Stimulated activated CD4-positive, alpha-beta T cell treated with anti-CD3 and anti-CD28 coated beads, Interleukin-15, amount 100 ng/mL, for 1 hour (primary cell): ENCODE measurements at places on chromosomes 2 and 18.

- DNase-seq = no peak
Measured at GRCh38 chr2:11899264-11899818, 152.9 kb downstream of the LPIN1 start.

DNA sequence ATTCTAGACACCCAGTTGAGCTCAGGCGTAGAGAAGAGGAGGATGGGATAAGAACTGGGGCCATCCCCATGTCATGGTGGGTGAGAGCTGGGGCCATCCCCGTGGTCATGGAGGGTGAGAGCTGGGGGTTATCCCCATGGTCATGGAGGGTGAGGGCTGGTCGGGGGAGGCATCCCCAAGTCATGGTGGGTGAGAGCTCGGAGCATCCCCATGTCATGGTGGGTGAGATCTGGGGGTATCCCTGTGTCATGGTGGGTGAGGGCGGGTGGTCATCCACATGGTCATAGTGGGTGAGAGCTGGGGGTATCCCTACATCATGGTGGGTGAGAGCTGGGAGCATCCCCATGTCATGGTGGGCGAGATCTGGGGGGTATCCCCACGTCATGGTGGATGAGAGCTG, 52.5 kb downstream of the IL1RL2 start:
- DNase-seq = no peak

- no peak for DNase-seq
Measured at GRCh38 chr2:154470376-154470775, 228.1 kb upstream of the KCNJ3 start.

GRCh38 chr2:133054297-133054696, 384.3 kb upstream of the LYPD1 start:
- DNase-seq = no peak

GRCh38 chr18:51235009-51235789, 37.7 kb upstream of the MEX3C start:
- peak; percentile 2 for DNase-seq

DNA sequence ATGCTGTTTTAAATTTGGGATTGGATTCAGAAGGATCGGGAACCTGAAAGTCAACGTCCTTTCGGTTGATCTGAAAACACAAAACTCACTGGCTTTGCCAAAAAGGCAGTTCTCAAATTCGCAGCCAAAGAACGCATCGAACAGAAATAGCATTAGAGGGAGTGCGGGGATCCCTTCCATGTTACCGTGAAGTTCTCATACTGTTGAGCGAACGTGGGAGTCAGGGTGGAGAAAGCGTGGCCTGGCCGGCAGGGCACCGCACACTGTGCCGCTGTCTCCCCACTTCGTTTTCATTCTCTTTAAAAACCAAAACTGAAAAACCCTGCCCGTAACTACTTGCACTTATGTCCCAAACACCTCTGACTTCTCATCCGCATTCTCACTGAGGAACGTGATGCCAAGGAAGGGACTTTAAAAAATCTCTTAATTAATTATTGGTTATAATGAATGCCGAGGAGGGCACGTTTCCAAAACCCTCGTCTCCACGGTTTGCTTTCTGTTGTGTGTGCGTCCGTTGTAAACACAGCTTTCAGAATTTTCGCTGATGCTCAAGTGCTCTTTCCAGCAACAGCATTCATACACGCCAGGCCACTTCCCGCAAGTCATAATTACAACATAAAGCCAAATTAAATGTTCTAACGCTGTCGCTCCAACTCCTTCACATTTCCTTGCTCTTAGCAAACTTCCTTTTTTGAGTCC, 60.9 kb upstream of the TWIST2 start:
- no peak for DNase-seq

GRCh38 chr2:207150284-207150683, 15.5 kb downstream of the KLF7 start:
- DNase-seq = no peak

DNA sequence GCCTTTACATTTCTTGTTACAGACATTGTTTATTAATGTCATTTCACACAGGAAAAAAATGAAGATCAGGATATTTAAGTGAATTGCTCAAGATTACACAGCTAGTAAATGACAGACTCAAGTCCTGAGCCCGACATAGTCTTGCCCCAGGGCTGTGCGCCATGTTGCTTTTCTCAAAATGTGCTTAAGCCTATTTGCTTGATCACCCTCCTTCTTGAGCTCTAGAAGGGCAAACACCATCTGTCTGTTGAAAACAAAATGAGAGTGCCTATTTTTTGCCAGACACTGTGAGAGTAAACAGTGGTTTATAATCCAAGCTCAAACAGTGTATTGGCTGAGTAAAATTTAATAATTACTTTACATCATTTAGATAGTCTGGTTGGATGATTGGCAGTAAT, 34.8 kb upstream of the HNMT start:
- no peak for DNase-seq

DNA sequence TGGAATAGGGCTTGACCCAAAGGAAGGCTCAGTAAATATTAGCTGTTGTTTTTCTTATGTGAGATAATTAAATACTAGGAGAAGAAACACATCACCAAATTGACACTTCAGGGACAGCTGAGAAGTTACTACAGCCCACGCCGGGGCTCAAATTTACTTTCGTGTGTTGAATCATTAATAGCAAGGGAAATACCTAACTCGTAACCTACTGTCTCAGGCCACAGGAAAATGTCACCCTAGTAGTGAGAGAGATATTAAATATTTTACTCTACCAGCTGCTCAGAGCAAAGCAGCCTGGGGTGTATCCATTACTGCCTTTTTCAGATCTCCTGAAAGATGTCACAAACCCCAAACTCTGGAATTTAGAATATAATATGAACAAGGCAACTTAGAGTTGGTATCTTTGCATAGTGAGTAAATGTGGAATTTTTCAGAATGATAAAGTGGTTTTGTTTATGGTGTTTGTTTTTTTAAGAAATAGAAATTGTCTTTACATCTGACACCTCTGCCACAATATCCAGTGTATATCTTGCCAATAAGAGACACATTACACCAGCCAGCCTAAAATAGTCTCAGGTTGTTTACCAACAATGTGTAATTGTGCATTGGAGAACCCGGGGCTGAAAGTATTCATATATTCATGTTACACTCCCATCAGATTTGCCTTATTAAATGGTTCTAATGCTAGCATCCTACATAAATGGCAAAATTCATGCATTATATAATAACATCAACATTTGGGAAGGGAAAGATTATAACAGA, 48.4 kb downstream of the ATP8B1 start:
- no peak for DNase-seq

DNA sequence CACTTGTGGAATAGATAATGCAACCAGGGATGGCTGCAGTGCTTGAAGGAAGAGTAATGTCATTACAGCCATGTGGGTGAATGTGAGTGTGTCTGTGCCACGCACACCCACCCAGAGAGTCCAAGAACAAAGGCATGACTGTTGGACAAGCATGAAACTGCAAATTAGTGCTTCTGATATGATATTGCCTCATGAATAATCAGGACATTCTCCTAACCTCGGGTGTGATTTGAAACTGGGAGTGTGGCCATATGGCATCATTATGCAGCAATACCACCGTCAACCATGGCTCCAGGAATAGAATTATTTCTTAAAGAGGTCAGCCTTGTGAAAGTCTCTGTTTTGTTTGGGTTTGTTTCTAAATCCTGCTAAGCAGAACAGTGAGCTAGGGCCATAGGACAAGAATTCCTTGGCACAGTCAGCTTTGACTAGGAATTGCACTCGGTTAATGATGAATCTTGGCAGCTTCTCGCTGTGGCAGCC, 678.0 kb upstream of the RAB6C start:
- no peak for DNase-seq

- no peak for DNase-seq
Measured at GRCh38 chr2:71933467-71934319, 214.0 kb downstream of the CYP26B1 start.

- DNase-seq = no peak
Measured at GRCh38 chr2:198277181-198277580, 472.8 kb downstream of the PLCL1 start.

DNA sequence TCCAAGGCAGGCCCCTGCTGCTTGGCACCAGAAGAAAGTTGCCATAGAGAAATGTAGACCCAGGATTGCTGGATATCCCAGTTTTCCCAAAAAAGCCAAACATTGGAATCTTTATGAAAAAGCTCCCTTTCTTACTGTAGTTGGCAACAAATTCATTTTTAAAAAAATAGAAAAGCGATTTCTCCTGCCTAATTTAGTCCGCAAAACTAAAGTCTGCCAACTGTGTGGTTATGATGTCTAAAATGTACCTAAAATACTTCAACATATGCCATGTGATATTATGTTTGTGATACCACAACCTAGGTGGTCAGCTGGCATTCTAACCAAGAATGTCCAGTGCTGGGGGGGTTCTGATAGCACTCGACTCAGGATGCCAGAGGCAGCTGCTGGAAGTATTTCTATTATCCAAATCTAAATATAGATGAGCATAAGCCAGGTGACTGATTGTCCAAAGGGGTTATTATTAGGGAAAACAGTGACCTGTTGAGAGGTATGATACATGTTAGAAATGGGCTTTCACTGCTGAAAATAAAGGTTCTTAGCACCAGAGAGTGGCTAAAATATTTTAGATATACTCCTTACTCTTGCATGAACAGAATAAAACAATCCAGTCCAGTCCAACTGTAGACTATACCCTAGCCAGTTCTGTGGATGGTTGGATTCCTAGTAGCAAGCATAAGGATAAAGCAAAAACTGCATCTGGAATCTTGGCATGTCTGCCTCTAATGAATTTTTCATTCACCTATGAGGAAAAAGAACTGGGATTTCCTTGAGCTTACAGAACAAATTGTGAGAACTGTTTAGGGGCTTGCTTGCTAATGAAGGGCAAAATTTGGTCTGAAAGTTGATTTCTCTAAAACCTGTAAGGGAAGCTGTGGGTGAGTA, 101.7 kb downstream of the STK39 start:
- no peak for DNase-seq

DNA sequence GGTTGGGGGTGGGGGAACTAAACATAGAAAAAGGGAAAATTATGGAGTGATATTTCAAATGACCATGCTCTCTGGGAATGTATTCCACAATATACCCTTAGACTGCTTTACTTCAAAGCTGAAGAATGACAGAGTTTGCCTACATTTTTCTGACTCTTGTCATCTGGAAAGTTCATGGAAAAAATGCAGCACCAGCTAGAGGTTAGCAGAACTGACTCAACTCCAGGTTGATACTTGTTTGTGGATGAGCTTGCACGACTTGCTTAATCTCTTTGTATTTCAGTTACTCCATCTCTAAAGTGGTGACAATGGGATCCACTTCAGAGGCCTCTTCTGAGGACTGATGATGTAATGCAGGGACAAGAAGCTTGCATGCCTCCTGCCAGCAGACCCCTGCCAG, 824.0 kb upstream of the ID2 start:
- no peak for DNase-seq

- no peak for DNase-seq
Measured at GRCh38 chr2:192068966-192069365, 125.8 kb downstream of the TMEFF2 start.

GRCh38 chr18:63198098-63198760, 121.3 kb downstream of the BCL2 start:
- DNase-seq = no peak

GRCh38 chr2:121049131-121049530, 235.9 kb downstream of the TFCP2L1 start:
- no peak for DNase-seq

DNA sequence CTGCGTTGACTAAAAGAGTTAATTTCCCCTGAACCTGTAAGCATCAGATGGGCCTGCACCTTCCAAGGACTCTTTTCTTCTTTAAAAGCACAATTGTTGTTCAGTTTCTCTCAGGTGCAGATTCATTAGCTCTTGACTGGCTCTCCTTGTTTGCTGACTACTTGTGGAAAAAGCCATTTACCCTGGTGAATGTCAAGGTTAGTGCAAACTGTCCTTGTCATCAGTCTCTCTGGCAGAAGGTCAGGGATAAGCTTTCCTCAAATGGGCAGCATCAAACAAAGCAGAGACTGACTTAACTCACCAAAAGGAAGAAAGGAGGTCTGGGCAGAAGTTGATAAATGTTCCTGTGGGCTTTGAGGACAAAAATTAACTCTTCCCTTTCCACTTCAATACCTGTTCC, 922.7 kb downstream of the BCL11A start:
- DNase-seq = no peak

DNA sequence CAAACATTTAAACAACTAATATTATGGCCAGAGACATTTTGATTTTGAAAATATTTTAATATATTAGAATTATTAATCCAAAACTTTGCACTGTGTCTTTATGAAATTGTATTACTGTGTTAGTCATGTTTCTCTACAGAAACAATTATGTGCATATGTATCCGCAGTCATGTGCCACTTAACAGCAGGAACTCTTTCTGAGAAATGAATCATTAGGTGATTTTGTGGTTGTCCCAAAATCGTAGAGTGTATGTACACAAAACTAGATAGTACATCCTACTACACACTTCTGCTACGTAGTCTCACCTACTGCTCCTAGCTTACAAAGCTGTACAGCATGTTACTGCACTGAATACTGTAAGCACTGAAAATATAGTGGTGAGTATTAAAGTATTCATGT, 479.2 kb upstream of the DSEL start:
- no peak for DNase-seq

GRCh38 chr2:195055996-195056395, 601.0 kb upstream of the SLC39A10 start:
- no peak for DNase-seq

GRCh38 chr18:74265546-74266098, 26.1 kb downstream of the CYB5A start:
- DNase-seq = no peak

DNA sequence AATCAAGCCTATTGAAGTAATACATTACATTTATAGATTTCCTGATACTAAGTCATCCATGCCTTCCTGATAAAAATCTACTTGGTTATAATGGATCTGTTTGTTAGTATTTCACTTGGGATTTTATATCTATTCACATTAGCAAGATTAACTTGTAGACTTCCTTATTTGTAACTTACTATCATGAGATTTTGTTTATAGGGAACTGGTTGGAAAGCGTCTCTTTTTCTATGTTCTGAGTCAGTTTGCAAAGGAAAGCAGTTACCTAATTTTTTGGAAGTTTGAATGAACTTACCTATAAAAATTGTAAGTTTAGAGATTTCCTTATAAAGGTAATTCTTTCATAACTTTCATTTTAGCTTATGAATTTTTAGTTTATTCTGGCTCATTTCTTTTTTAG, 141.4 kb downstream of the SMAD7 start:
- no peak for DNase-seq

DNA sequence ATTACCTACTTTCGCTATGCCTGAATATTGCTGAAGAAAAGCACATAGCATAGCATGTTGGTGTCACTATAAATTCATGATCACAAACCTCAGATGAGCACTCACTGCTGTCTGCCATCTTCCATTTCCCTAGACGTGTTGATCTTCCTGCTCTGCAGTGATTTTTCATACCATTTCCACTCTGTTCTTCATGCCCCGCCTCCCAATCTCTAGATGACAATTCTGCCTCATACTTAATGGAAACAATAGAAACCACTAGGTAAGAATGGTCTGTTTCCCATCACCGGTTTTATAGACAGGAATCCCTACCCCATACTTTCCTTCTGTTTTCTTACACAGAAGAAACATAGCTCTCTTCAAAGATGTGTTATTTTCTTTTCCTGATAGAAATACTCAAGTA, 63.8 kb downstream of the PIK3C3 start:
- no peak for DNase-seq

GRCh38 chr2:68715353-68716041, 19.1 kb upstream of the ARHGAP25 start:
- DNase-seq = no peak
